CD4-positive, CD25-positive, alpha-beta regulatory T cell (primary cell): ENCODE measurements at places on chromosomes 1 and 21.

DNA sequence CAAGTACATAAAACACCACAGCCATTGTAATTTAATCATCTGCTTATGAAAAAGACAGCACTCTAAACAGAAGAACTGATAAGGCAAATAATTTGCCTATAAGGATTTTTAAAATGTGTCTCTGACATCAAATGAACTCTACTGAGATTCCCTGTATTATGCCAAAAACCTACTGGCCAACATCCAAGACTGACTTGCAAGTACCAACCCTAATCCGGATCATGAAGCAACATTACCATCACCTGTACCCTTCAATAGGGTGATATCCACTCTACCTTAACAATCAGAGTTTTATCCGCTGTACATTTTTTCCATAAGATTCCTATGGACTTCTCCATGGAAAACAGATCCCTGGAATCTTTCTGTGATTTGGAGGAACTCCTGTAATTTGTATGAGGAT is 4.6 kb downstream of the RGS7 start:
- H3K27ac ChIP-seq, result no peak overlapping the region
- DNase-seq, result no peak
- no peaks in the 10 kb centered on the region for H3K36me3 ChIP-seq
- H3K4me1 ChIP-seq, result peaks cover 4% of the 10 kb centered on the region
- no peak overlapping the region for H3K4me3 ChIP-seq
- no peaks in the 10 kb centered on the region for H3K27me3 ChIP-seq

GRCh38 chr1:240366636-240367035 is 245.3 kb downstream of the GREM2 start:
- no peaks in the 10 kb centered on the region for H3K4me1 ChIP-seq
- no peak overlapping the region for H3K4me3 ChIP-seq
- H3K27me3 ChIP-seq, result no peaks in the 10 kb centered on the region
- no peak for DNase-seq

- peaks cover 2% of the 10 kb centered on the region for H3K27me3 ChIP-seq
- H3K27ac ChIP-seq, result no peak overlapping the region
- no peaks in the 10 kb centered on the region for H3K4me1 ChIP-seq
These were observed 5.5 kb downstream of the PGLYRP3 start for GRCh38 chr1:153307221-153307600.

- no peak for DNase-seq
- no peaks in the 10 kb centered on the region for H3K4me1 ChIP-seq
- no peaks in the 10 kb centered on the region for H3K36me3 ChIP-seq
- no peak overlapping the region for H3K27ac ChIP-seq
- H3K4me3 ChIP-seq, result no peak overlapping the region
These were observed 11.7 kb upstream of the IGSF3 start for GRCh38 chr1:116679091-116679827.

- H3K4me1 ChIP-seq, result no peaks in the 10 kb centered on the region
- H3K27me3 ChIP-seq, result no peaks in the 10 kb centered on the region
- no peak for DNase-seq
- H3K36me3 ChIP-seq, result no peaks in the 10 kb centered on the region
- no peak overlapping the region for H3K27ac ChIP-seq
These were observed 344.6 kb downstream of the RYR2 start for GRCh38 chr1:237386362-237387143.

GRCh38 chr1:54221867-54222484 is 22.0 kb downstream of the MRPL37 start:
- no peak for DNase-seq
- no peaks in the 10 kb centered on the region for H3K27me3 ChIP-seq
- H3K4me1 ChIP-seq, result no peaks in the 10 kb centered on the region
- no peak overlapping the region for H3K27ac ChIP-seq
- H3K4me3 ChIP-seq, result no peak overlapping the region

DNA sequence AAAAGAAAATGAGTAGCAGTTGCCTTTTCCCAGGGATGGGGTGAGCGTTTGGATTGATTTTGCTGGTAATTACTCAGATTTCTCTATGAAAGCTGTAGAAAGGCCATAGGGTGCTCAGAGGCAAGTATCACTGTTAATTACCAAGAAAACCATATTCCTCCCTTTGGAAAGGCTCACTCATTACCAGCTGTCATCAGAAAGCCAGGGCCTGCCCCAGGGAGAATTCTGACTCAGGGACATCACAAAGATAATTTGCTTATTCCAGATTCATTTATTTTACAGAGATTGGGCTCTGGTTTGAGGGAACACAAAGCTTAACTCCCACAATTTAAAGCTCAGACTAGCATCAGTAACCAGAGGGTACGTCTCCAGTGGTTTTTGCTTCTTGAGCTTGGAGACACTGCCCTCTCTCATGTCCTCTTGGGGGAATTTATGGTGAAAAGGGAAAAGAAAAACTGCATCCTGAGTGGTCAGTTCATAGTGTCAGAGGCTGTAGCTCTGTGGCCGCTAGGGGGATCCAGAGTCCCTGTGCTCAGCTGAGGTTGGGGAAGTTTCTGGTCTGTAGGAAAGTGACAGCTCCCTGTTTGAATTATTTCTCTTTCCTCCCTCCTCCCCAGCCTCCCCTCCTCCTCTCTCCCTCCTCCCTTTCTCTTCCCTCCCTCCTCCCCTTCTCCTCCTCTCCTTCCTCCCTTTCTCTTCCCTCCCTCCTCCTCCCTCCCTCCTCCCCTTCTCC is 204.3 kb downstream of the KCNJ6 start:
- H3K27me3 ChIP-seq, result no peaks in the 10 kb centered on the region
- H3K4me1 ChIP-seq, result no peaks in the 10 kb centered on the region
- peak; percentile 37 for DNase-seq
- no peak overlapping the region for H3K4me3 ChIP-seq
- no peaks in the 10 kb centered on the region for H3K36me3 ChIP-seq
- H3K27ac ChIP-seq, result no peak overlapping the region

GRCh38 chr1:234967121-234967520 is 161.5 kb downstream of the TOMM20 start:
- no peak overlapping the region for H3K4me3 ChIP-seq
- H3K4me1 ChIP-seq, result peaks cover 61% of the 10 kb centered on the region
- no peaks in the 10 kb centered on the region for H3K36me3 ChIP-seq
- no peak for DNase-seq
- H3K27ac ChIP-seq, result no peak overlapping the region

- DNase-seq, result no peak
- H3K27me3 ChIP-seq, result no peaks in the 10 kb centered on the region
- no peaks in the 10 kb centered on the region for H3K4me1 ChIP-seq
- H3K36me3 ChIP-seq, result no peaks in the 10 kb centered on the region
- H3K4me3 ChIP-seq, result no peak overlapping the region
- no peak overlapping the region for H3K27ac ChIP-seq
These were observed 717.2 kb downstream of the NCAM2 start for GRCh38 chr21:21715266-21715969.

DNA sequence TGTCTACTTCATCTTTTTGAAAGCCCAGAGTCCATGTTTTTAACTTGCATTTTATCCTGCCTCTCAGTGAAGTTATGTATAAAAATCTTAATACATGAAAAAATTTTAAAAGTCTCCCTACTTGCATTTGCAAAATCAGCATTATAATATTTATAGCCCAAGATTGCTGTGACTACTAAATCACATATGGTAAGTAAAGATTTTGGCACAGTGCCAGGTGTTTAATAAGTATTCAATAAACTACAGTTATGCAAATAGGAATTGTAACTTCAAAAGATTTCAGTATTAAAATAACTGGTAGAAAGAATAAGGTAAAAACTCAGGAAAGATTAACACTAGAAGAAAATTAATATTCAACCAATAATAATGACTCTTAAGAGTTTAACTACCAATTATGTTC is 641.7 kb downstream of the LRRIQ3 start:
- no peak overlapping the region for H3K4me3 ChIP-seq
- DNase-seq, result no peak
- H3K27me3 ChIP-seq, result no peaks in the 10 kb centered on the region
- no peaks in the 10 kb centered on the region for H3K4me1 ChIP-seq
- H3K36me3 ChIP-seq, result no peaks in the 10 kb centered on the region

DNA sequence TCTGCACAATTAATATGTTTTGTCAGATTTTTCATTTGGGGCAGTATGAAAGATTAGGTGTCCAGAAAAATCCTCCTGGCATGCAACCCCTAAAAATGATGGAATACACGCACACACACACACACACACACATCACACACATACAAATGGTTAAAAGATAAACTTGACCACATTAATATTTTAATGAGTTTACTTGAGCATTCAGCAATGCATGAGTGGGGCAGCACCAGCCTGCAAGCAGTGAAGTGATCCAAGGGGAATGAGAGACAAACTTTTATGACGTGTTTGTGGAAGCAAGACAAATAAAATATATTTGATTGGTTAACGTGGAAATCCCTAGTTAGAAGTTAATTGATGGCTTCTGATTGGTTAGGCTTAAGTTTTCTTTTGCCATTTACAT is 29.1 kb upstream of the SOAT1 start:
- no peaks in the 10 kb centered on the region for H3K36me3 ChIP-seq
- H3K4me1 ChIP-seq, result no peaks in the 10 kb centered on the region
- H3K27ac ChIP-seq, result no peak overlapping the region
- H3K27me3 ChIP-seq, result no peaks in the 10 kb centered on the region
- no peak for DNase-seq
- H3K4me3 ChIP-seq, result no peak overlapping the region

DNA sequence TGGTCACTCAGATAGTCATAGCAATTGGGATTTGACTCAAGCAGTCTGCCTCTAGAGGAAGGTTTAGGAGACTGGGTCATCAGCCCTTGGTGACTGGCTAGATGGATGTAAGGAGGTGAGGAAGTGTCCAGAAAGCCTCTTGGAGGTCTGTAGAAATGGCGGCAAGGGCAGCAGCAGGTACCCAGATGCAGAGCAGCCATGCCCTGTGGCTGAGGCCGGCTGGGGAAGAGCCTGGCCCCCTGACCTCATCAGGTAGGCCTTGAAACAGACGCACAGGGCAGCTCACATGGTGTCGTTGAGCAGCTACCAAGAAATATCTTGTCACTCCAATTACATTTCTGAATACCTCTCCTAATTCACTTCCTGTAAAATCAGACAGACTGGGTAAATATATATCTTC is 98.2 kb downstream of the DMRTB1 start:
- H3K4me1 ChIP-seq, result no peaks in the 10 kb centered on the region
- no peaks in the 10 kb centered on the region for H3K36me3 ChIP-seq
- no peak overlapping the region for H3K4me3 ChIP-seq
- no peak overlapping the region for H3K27ac ChIP-seq
- DNase-seq, result no peak
- H3K27me3 ChIP-seq, result peaks cover 2% of the 10 kb centered on the region

DNA sequence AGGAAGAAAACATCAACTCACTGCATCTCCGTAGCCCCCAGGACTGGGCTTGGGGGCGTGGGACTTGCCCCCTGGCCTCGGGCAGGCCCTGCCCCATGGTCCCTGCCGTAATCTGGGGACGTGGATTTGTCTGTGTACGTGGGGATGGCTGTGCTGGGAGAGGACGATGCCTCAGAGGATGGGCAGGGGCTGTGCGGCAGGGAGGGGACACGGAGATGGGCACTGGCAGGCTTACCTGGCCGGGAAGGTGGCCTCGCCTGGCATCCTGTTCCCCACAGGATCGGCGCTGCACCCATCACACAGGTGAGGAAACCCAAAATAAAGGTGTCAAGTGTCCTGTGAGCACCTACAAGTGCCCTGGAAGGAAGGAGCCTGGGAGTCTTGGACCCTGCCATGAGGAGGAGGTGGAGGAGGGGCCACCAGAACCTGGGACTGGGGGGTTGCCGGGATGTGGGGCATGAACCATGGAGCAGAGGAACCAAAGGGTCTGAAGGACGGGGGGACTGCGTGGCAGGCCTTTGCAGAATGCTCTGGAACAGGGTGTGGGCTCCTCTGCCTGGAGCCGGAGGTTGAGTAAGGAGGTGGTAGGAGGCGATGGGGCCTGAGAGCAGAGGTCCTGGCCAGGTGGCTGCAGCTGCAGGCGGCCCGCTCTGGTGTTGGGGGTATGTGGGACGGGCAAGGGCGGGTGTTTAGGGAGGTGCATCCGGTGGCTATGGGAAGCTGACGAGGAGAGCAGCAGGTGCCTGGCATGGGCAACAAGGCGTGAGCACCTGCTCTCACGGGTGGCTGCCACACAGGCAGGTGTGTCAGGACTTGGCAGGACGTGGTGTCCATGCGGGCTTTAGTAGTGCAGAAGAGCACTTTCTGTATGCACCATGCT is 27.8 kb upstream of the LRRC3 start:
- H3K27me3 ChIP-seq, result no peaks in the 10 kb centered on the region
- no peak for DNase-seq
- no peak overlapping the region for H3K4me3 ChIP-seq
- no peaks in the 10 kb centered on the region for H3K36me3 ChIP-seq
- H3K4me1 ChIP-seq, result no peaks in the 10 kb centered on the region

DNA sequence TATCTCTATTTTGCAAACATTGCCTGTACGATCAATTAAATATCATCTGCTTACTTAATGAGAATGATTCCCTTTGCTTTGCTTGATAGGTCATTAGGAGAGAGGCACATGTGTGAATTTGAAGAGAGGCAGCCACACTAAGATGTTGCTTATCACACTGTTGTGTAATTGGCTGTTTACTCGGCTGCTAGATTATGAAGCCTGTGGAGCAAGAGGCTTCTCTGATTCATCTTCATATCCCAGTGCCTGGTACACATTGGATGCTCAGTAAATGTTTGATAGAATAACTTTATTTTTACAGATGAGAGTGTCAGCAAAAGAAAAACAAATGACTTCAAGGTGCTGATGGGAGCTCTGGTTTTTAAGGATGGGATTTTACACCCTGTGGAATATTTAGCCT is 156.2 kb upstream of the C8B start:
- no peaks in the 10 kb centered on the region for H3K36me3 ChIP-seq
- H3K4me1 ChIP-seq, result no peaks in the 10 kb centered on the region
- H3K27me3 ChIP-seq, result no peaks in the 10 kb centered on the region
- no peak overlapping the region for H3K27ac ChIP-seq
- DNase-seq, result no peak
- H3K4me3 ChIP-seq, result no peak overlapping the region

DNA sequence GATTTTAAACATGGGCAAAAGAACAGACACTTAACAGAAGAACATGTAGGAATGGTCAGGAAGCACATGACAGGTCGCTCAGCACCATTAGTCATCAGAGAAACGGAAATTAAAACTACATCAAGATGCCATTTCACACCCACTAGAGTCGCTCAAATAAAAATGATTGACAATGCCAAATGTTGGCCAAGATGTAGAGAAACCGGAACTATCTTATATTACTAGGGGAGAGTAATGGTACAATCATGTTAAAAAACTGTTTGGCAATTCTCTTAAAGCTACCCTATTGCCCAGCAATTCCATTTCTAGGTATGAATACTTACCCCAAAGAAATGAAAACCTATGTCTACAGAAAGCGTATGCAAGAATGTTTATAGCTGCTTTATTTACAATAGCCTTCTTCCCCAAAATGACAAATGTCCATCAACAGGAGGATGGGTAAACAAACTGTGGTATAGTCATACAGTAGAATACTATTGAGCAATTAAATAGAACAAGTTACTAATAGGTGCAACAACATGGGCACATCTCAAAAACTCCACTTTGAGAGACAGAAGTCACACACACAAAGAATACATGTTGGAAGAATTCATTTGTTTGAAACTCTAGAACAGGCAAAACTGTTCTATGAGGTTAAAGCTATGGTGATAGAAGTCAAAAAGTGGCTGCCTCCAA is 92.8 kb downstream of the ETS2 start:
- H3K27me3 ChIP-seq, result peaks cover 2% of the 10 kb centered on the region
- DNase-seq, result no peak
- H3K4me3 ChIP-seq, result no peak overlapping the region
- no peaks in the 10 kb centered on the region for H3K4me1 ChIP-seq
- no peak overlapping the region for H3K27ac ChIP-seq

- H3K36me3 ChIP-seq, result peaks cover 2% of the 10 kb centered on the region
- no peak for DNase-seq
- peak overlapping the region; percentile 100 for H3K27ac ChIP-seq
These were observed 1.0 kb downstream of the LYST start for GRCh38 chr1:235865565-235866204.
